ENCODE measurements at places on chromosomes 11 and 22. TPM values are rescaled to one million over a fixed set of nuclear protein-coding genes. Genes with fewer than 3 reads are reported as not detected.

DNA sequence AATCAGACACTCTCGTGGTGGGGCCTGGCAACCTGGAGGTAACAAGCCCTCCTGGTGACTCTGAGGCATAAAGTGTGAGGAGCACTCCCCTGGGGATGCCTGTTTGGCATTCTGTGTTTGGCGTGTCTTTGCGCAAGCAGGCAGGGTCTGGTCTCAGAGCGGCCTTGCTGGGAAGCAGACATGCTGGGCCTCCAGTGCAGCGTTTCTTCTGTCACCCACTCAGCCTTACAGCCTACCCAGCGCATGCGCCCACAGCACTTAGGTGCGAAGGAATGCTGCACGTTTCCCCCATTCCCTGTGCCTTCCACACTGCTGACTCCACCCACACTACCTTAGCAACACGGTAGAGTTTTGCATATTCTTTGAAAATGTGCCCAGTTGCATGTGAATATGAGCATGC, 7.4 kb upstream of the CXCR5 start:
- DNase-seq: no peak

Gene C11orf86
- polyA plus RNA-seq: not detected

GRCh38 chr11:130216591-130217132, 57.1 kb downstream of the ST14 start:
- DNase-seq: no peak

- no peak for DNase-seq
Observed at GRCh38 chr11:120642196-120642894, 130.8 kb downstream of the GRIK4 start.

GRCh38 chr22:50305393-50305922, 2.0 kb downstream of the PLXNB2 start:
- DNase-seq: no peak

GRCh38 chr11:27039873-27040272, 742 bp upstream of the BBOX1 start:
- DNase-seq: no peak

Gene KRTAP5-2
- not detected for polyA plus RNA-seq

DNA sequence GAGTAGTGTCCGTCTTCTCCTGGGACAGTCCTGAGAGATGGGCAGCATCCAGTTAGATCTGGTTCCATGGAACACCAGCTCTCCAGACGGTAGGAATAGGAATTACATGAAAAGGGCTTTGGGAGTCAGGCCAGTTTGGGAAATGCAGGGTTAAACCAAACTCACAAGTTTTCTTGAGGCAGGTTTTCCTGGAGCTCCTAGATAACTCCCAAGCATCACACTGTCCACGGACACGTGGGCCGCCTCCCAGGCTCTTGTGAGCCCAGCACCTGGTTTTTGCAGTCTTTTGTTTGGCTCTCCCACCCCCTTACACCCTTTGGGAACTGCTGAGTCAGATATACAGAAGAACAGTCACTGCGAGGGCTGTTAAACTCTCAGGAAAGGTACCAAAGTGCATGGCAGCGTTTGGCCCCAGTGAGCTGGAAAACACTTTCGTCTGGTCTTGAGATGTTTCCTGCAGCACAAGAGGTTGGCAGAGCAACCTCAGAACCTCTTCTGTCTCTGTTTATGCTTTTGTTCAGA, 90.0 kb downstream of the BCR start:
- DNase-seq: no peak

Gene RAG2
- polyA plus RNA-seq: not detected

Gene ZBTB16
- polyA plus RNA-seq: 50.4 TPM

Gene SCN3B
- 0.05 TPM for polyA plus RNA-seq

Gene RFPL3
- polyA plus RNA-seq: not detected

DNA sequence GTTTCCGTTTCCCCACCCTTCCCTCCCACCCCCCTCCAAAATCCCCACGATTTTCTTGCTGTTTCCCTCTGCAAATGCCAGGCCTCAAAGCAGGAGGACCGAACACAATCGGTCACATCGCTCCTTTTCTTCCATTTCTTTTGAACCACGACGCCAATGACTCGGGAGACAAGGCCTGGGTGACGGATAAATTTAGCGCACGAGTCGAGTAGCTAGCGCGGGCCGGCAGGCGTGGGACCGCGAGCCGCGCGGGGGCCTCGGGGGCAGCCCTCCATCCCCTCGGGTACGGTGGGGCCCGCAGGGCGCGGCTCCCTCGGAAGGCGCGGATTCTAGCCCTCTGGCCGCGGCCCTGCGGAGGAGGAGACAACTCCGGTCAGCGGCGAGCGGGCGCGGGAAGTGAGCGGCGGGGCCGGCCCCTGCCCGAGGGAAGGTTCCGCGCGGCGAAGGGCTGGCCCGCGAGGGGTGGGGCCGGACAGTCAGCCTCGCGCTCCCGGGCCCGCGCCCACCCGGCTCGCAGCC, 414 bp downstream of the JOSD1 start:
- DNase-seq: no peak

- no peak for DNase-seq
Observed at GRCh38 chr11:33514079-33514925, 186.3 kb downstream of the C11orf91 start.

DNA sequence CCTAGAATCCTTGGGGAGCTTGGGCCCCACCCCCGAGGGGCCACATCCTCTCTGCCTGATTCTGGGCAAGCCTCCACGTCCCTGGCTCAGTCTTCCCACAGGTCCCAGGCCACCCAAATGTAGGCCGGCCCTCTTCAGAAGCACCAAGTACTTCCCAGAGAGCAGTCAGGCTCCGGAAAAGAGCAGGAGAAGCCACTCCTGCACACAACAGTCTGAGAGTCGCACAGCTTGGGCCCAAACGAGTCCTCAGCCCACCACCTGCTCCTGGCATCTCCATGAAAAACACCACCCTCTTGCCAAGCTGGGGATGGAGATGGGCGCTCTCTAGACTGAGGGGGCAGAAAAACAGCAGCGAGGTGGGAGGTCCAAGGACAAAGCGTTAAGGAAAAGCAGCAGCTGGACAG, 15.4 kb downstream of the EHD1 start:
- no peak for DNase-seq

- DNase-seq: no peak
Observed at GRCh38 chr11:95512682-95513081, 276.9 kb downstream of the FAM76B start.

- DNase-seq: no peak
Observed at GRCh38 chr22:42902875-42903510, 45.9 kb upstream of the ARFGAP3 start.

Gene SHISAL1
- 0.16 TPM for polyA plus RNA-seq

Gene DLG2
- 0.30 TPM for polyA plus RNA-seq

GRCh38 chr11:79694368-79694767, 253.5 kb upstream of the TENM4 start:
- DNase-seq: no peak

DNA sequence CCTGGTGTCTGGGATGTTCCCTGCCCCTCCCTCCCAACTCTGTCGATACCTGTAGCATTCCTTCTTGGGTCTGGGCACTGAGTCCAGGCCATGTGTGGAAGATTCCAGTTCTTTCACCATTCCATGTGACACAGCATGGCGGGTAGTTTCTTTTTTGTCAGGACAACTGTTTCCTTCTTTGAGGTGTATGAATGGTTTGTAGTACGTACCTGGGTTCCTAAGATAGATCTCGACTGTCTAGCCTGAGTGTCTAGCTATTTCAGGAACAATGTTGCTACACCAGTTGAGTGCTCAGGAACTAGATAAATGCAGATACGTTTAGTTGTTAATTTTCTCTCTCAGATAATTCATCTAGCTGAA, 43.3 kb downstream of the TNRC6B start:
- DNase-seq: no peak

DNA sequence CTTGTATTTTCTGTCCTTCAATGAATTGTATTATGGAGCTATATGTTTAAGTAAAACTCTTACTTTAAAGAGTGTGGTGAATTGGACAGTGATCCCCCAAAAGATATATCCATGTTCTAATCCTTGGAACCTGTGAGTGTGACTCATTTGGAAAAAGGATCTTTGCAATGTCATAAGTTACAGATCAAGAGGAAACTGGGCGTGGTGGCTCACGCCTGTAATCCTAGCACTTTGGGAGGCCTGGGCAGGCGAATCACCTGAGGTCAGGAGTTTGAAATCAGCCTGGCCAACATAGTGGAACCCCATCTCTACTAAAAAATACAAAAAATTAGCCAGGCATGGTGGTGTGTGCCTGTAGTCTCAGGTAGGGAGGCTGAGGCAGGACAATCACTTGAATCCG, 36.7 kb downstream of the ELF5 start:
- DNase-seq: no peak

DNA sequence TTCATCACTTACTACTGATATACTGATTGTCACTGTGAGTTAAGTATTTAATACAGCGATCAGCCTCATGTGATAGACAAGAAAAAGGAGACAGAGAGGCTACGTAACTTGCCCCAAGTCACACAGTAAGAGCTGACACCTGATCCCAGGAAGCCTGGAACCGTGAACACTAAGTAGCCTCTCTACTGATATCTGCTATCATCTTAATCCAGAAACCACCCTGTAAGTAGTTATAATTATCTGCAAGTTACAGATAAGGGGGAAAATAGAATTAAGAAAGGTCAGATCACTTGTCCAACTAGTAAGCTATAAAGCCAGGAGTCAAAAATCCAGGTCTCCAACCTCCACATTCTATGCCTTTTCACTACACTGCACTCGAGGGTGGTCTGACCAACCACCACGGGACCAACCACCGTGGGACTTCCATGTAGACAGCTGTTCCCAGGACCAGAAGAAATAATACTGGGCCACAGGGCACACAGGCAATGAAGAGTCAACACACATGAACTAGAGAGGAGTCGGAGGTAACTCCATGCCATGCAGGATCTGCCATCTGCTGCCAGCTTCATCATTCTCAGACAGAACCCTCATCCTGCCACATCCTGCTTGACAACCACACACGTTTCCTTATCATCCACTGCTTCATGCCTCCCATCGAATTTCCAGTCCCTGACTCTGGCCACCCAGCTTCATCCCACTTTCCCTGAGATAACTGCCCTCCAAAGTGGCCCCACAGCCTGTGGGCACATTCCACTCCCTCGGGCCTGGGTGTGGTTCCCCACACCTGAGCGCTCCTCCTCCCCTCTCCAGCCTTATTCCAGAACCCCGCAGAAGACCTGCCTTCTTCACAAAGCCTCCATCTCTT, 58.6 kb downstream of the MICAL3 start:
- no peak for DNase-seq

Gene NCF4
- polyA plus RNA-seq: 3.9 TPM

Data from liver (tissue), 10 donors.